NCI-H1930 (cell line): ENCODE measurements at places on chromosomes 13 and 19.

- no peak for DNase-seq
These were observed 741.0 kb upstream of the KLHL1 start for GRCh38 chr13:70849222-70849621.

- DNase-seq, result no peak
These were observed 308.5 kb upstream of the KLF12 start for GRCh38 chr13:74442751-74443150.

DNA sequence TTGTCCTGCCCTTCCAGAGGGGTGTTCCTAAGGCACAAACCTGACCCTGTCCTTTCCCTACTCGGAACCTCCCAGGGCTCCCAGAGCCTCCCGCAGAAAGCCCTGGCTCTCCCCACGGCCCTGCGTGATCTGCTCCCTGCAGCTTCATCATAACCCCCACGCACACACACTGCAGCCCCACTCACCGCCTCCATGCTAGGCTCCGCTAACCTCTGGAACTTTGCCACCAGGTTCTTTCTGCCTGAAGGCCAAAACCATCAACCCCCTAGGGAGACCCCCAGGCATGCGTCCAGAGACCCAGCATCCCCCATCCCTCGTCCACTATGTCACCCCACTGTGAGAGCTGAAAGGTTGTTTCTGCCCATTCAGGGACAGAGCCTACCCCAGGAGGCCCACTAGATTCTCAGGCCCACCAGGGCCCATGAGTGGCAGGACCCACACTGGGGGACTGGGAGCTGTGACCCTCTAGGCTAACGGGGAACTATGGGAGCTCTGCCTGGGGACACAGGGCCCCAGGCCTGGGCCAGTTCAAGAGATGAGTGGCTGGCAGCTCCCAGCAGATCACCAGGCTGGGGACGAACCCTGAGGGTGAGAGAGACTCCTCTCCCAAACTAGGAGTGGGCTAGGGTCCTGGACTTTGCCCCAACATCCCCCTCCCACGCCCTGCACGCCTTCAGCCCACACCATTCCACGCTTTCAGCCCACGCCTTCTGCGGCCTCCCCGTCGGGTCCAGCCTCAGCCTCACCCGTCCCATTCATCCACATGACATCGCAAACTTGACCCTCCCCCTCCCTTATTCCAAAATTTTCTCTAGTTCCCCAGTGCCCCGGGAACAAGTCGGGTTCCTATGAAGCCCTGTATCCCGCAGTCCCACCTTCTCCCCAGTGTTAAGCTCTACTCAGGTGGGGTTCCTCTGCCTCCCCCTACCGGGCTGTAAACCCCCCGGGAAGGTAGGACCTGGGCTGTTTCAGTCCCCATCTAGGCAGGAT lies 33.2 kb upstream of the PNMA8B start:
- no peak for DNase-seq

DNA sequence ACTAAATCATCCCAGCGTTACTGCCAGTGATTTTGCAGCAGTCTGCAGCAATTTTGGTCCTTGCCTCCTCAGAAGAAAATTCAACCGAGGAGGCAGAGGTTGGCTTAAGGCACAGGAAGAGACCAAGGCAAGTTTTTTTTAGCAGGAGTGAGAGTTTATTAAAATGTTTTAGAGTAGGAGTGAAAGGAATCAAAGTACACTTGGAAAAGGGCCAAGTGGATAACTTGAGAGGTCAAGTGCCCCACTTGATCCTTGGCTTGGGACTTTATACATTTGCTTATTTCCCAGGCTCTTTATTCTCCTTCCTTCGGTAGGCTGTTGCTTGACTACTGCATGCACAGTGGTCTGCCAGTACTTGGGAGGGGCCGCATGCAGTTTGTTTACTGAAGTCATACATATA lies 2.9 kb upstream of the ZNF134 start:
- DNase-seq, result no peak

DNA sequence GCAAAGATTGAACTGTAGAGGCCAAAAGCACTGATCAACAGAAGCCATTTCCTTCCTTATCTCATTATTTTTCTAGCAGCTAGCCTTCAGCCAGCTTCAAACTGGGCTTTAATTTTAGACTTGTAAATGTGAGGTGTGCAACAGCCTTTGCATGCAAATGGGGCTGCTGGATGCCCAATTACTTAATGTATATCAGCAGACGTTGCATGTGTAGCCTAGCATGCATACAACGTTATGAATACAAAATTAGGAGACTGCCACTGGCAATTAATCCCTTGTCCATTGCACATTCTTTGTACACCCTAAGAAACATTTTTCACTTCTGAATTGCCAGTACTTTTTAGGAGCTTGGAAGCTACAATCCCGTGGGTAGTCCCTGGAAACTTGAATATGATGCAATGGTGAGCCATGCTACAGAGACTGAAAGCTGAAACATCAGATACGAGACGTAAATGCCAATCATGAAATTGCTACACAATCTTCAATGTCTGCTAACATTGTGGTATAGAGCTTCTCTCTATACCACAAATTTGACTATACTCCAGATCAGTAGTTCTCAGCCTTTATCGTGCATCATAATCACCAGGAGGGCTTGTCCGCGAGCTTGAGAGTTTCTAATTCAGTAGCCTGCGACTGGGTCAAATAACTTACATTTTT lies 20.2 kb downstream of the EPSTI1 start:
- no peak for DNase-seq
